ENCODE measurements at places on chromosomes 2 and 18. TPM values are rescaled to one million over a fixed set of nuclear protein-coding genes. Genes with fewer than 3 reads are reported as not detected.

DNA sequence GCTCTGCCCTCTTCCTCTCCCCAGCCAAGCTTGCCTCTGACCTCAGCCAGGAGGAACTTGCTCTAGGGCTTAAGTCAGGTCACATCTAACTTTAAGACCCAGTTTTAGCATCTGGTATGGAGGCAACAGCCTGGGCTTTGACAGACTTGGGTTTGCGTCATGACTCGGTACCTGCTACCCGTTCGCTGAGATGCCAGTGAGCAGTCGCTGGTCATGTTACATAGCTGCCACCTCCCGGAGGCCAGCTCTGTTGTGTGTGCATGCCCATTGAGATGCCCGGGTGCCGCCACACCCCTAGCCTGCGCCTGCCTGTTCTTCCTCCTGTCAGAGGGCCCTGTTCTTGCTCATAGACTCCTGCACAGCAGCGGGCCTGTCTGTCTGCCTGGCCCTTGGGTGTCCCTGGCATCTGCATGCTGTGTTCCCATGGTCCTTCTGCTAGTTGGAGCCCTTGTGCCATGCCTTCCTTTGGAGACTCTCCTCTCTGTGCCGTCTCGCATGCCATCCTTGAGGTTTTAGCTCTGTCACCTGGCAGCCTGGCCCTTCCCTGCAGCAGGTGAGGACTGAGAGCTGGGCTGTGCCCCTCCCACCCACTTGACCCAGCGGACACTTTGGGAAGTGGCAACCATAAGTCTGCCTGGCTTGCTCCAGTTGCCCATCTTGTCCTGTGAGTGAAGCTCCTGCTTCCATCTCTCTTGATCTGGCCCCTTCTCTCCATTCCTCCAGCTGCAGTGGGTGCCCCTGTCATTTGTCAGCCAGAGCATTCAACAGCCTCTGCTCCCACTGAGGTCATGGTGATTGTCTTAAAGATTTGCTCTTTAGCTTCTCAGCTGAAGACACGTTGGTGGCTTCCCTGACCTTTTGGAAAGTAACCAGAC lies 24.9 kb downstream of the ASAP2 start:
- peak overlapping the region; percentile 100 for H3K27ac ChIP-seq
- H3K27me3 ChIP-seq, result no peaks in the 10 kb centered on the region
- peaks cover 99% of the 10 kb centered on the region for H3K4me1 ChIP-seq
- peak overlapping the region; percentile 32 for H3K4me3 ChIP-seq

DNA sequence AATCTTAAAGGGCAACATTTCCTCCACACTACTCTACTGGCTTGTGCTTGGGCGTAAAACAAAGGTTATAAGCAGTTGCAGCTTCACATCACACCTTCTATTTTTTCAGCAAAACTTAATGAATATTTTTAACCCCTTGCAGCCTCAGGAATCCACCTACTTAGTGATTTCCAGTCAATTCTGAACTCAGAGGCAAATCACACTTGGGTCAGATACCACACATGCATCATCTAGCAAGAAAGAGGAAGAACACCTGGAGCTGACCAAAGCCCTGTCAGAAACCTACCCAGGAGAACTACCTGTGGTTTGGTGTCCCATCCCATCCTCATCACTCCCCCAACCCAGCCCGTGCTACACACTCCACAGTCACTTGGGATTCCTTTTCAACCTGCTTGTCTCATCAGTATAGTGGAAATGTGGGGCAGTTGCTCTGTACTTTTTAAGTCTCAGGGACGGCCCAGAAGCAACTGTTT lies 25.5 kb downstream of the PIAS2 start:
- H3K4me1 ChIP-seq, result no peaks in the 10 kb centered on the region
- DNase-seq, result no peak
- H3K27me3 ChIP-seq, result no peaks in the 10 kb centered on the region
- no peak overlapping the region for H3K27ac ChIP-seq

DNA sequence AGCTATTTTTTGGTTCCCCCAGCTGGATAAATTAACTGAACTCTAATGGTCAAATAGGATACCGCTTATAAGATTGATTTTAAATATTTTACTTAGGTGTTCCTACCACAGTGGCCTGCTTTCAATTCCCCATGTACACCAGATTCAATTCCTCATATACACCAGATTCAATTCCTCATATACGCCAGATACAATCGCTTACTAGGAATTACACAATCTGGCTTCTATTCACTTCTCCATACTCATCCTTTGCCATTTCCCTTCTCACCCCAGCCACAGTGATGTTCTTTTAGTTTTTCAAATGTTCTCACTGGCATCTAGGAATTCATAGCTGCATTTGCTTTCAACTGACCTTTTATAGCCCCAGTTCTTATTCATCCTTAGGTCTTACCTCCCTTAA lies 66.5 kb downstream of the SLC40A1 start:
- H3K36me3 ChIP-seq, result no peaks in the 10 kb centered on the region
- H3K27ac ChIP-seq, result no peak overlapping the region
- no peak overlapping the region for H3K4me3 ChIP-seq
- no peak for DNase-seq
- peaks cover 10% of the 10 kb centered on the region for H3K27me3 ChIP-seq

DNA sequence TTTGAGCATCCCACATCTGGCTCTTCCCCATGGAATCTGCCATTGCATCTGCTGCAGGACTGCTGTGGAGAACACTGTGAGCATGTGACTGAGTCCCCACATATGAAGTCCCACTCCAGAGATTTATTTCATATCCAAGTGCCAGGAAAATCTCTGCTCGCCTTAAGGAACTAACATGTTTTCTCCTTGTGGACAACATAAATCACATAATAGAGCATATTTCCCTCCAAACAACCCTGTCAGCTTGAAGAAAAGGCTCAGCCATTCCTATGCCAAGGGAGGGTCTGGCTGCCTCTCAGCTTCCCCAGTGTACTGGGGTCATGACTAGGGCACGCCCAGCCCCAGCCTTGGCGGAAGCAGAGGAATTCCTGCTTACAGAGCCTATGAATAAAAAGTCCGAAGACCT lies 193.7 kb downstream of the DNER start:
- no peak overlapping the region for H3K27ac ChIP-seq
- H3K4me3 ChIP-seq, result no peak overlapping the region
- H3K4me1 ChIP-seq, result no peaks in the 10 kb centered on the region
- no peak for DNase-seq
- H3K36me3 ChIP-seq, result no peaks in the 10 kb centered on the region
- peaks cover 6% of the 10 kb centered on the region for H3K27me3 ChIP-seq

DNA sequence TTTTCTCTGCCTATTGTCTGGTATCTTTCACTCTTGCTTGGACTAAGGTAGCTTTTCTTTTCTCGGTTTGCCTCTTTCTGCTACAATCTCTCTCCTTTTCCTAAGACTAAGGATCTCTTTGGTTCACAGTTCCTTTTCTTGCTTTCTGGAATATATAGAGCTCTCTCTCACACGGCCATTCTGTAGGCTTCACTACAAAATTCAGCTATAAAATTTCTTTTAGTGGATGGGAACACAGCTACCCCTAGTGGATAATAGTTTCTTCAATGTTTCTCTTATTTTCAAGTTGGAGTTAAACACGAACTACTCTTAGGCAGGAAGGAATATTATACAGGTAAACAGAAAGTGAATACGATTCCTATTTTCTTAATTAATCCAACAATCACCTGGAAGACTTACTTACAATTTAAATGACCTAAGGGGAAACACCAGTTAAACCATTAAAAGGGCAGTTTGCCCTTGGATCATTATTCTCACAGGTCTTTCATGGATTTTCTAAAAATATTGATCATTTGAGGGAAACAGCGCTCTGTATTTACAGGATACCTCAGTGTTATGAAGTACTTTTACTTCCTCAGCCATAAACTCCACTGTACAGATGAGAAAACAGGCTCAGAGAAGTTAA lies 140.5 kb downstream of the LRP2 start:
- H3K4me3 ChIP-seq, result no peak overlapping the region
- H3K27ac ChIP-seq, result no peak overlapping the region
- DNase-seq, result no peak
- H3K4me1 ChIP-seq, result no peaks in the 10 kb centered on the region
- peaks cover 6% of the 10 kb centered on the region for H3K27me3 ChIP-seq

- H3K4me3 ChIP-seq, result no peak overlapping the region
- DNase-seq, result no peak
- H3K27me3 ChIP-seq, result no peaks in the 10 kb centered on the region
- H3K36me3 ChIP-seq, result no peaks in the 10 kb centered on the region
Observed at GRCh38 chr2:234218266-234219045, 168.0 kb downstream of the SPP2 start.

DNA sequence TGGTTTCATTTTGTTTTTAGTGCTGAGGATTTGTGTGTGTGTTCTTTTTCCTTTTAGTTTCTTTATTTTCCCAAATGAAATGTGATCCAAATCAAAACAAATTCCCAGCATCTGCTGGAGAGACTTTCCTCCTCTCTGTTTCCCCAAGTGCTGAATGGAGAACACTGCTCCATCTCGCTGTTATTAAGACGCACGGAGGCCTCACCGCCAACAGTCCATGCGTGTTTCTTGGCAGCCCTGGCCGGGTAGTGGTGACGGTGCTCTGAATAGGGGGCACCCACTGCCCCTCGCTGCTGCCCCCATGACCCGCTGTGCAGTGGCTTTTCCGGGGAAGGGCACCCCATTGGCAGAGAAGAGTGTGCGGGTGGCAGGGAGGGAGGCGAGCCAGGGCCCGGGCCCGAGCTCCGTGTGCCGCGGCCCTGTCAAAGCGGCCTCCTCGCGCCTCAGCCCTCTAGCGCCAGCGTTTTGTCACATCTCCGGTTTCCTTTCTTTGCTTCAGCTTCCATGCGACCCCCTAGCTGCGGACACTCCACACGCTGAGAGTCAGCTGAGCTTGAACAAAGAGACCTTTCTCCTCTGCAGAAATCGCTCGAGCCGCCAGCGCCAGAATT lies 473.7 kb upstream of the SALL3 start:
- no peaks in the 10 kb centered on the region for H3K27me3 ChIP-seq
- DNase-seq, result no peak
- H3K4me3 ChIP-seq, result no peak overlapping the region
- H3K27ac ChIP-seq, result no peak overlapping the region

DNA sequence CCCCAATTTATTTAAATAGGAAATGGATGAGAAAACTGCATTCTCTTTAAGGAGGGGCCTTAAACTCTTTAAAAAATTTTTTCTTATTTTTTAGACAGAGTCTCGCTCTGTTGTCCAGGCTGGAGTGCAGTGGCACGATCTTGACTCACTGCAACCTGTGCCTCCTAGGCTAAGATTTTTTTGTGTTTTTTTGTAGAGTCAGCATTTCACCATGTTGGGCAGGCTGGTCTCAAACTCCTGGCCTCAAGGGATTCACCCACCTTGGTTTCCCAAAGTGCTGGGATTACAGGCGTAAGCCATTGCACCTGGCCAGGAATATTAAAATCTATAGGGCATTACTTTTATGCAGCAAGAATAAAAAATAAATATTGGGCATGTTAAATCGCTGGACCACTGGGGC lies 56.0 kb downstream of the GALR1 start:
- H3K4me3 ChIP-seq, result no peak overlapping the region
- H3K36me3 ChIP-seq, result no peaks in the 10 kb centered on the region
- no peak overlapping the region for H3K27ac ChIP-seq
- H3K27me3 ChIP-seq, result no peaks in the 10 kb centered on the region
- no peak for DNase-seq

GRCh38 chr2:216560838-216561270 lies 62.2 kb downstream of the RPL37A start:
- no peak overlapping the region for H3K4me3 ChIP-seq
- H3K27me3 ChIP-seq, result no peaks in the 10 kb centered on the region
- no peak overlapping the region for H3K27ac ChIP-seq
- H3K4me1 ChIP-seq, result no peaks in the 10 kb centered on the region

DNA sequence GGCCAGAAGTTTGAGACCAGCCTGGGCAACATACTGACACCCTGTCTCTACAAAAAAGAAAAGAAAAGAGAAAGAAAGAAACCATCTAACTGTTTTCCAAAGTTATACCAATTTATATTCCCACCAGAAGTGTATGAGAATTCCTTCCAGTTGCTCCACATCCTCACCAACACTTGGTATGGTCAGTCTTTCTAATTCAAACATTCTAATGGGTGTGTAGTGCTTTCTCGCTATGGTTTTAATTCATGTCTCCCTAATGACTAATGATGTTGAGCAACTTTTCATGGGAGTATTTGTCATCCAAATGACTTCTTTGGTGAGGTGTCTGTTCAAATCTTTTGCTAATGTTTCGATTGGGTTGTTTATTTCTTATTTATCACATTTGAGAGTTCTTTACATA lies 10.5 kb upstream of the B3GNT7 start:
- no peak overlapping the region for H3K4me3 ChIP-seq
- no peaks in the 10 kb centered on the region for H3K36me3 ChIP-seq
- no peak for DNase-seq
- H3K27ac ChIP-seq, result no peak overlapping the region

Gene OTOS
- not detected for total RNA-seq

Gene KIAA2012
- not detected for total RNA-seq

Gene SERPINB13
- not detected for total RNA-seq
